ENCODE measurements at places on chromosomes 3 and 15. TPM values are rescaled to one million over a fixed set of nuclear protein-coding genes. Genes with fewer than 3 reads are reported as not detected.

The SH3BP5 gene
- total RNA-seq: 61.6 TPM

The RSL24D1 gene
- total RNA-seq: 175 TPM

The ECE2 gene
- total RNA-seq: 2.2 TPM

The HGD gene
- total RNA-seq: 1.1 TPM

The PPP1R14D gene
- not detected for total RNA-seq

The ANKRD63 gene
- not detected for total RNA-seq

The TUSC7 gene
- not detected for total RNA-seq

The KBTBD13 gene
- not detected for total RNA-seq

The WNT7A gene
- total RNA-seq: 9.0 TPM

The IFT122 gene
- 23.7 TPM for total RNA-seq

The CYP11A1 gene
- not detected for total RNA-seq

The ELL3 gene
- 3.0 TPM for total RNA-seq

The CD80 gene
- total RNA-seq: 0.78 TPM

The HCN4 gene
- 3.0 TPM for total RNA-seq

The TRPC1 gene
- 157 TPM for total RNA-seq

The IGDCC3 gene
- total RNA-seq: 7.6 TPM

The MORC1 gene
- 0.31 TPM for total RNA-seq

The GABRG3 gene
- 19.3 TPM for total RNA-seq

The MAP1A gene
- 35.7 TPM for total RNA-seq

The NR2E3 gene
- 0.16 TPM for total RNA-seq

The SYNPR gene
- total RNA-seq: 56.5 TPM

The PIGZ gene
- 5.0 TPM for total RNA-seq

The GOLGA8R gene
- total RNA-seq: 0.62 TPM

The GLDN gene
- total RNA-seq: 2.3 TPM

The ASB14 gene
- not detected for total RNA-seq

The SMCO1 gene
- total RNA-seq: not detected

The ACTC1 gene
- total RNA-seq: 0.31 TPM

The EAF2 gene
- 5.3 TPM for total RNA-seq

The ITIH3 gene
- total RNA-seq: 0.16 TPM

The CHRM5 gene
- total RNA-seq: 0.47 TPM

The PLSCR2 gene
- not detected for total RNA-seq

The GOLGA6A gene
- total RNA-seq: not detected

The HYKK gene
- 1.2 TPM for total RNA-seq

The TGM4 gene
- total RNA-seq: not detected

The CDHR4 gene
- not detected for total RNA-seq

The SI gene
- total RNA-seq: not detected

The DNAJA4 gene
- total RNA-seq: 30.4 TPM

The ESYT3 gene
- 0.31 TPM for total RNA-seq

The TIMP4 gene
- total RNA-seq: 2.5 TPM

The PRSS50 gene
- 0.31 TPM for total RNA-seq

The LRRIQ4 gene
- 0.31 TPM for total RNA-seq

The CAPN3 gene
- total RNA-seq: 1.1 TPM

The GOLGA6L1 gene
- total RNA-seq: not detected

The PCLAF gene
- total RNA-seq: 5.0 TPM

The ACAA1 gene
- 26.2 TPM for total RNA-seq

The ACP3 gene
- total RNA-seq: 1.2 TPM

The DAZL gene
- not detected for total RNA-seq

Measured in occipital lobe (tissue), 3 donors.